ENCODE measurements at places on chromosomes 16 and 17.
A peak's percentile ranks its signal among the peaks of the same experiment; 100 is the strongest.

GRCh38 chr17:40290629-40291280 is 3.1 kb downstream of the CDC6 start:
- DNase-seq, result no peak

GRCh38 chr17:2213291-2213960 is 90.2 kb downstream of the SMG6 start:
- DNase-seq, result no peak

DNA sequence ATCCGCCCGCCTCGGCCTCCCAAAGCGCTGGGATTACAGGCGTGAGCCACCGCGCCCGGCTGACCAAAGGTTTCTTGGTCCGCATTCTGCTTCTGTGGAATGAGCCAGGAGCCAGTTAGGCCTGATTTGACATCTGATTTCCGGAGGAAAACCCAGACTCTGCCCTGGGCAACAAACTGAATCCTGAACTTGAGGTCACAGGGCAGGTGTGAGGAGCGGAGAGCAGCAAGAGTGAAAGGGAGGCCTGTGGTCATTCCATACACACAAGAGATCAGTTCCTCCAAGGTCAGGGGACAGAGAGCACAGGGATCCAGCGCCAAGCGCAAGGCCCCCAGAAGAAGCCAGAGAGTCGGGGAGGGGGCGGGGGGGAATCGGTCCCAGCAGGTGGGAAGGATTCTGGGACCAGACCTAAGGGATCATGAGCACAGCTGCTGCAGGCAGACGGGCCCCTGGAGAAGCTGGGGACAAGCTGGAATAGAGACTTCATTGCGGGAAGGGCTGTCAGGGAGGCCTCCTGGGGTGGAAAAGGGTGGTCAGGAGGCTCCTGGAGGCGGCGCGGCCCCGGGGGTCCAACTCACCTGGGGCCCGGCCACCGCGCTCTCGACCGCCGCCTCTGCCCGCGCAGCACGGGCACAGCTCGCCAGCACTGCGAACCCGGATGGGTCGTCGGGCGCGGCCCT is 436 bp downstream of the SHPK start:
- no peak for DNase-seq

- DNase-seq, result no peak
Observed at GRCh38 chr17:37218849-37219248, 156.9 kb upstream of the C17orf78 start.

- no peak for DNase-seq
Observed at GRCh38 chr17:79806446-79806760, 9.5 kb upstream of the CBX8 start.

- DNase-seq, result no peak
Observed at GRCh38 chr17:77083531-77083930, 57.2 kb upstream of the SEC14L1 start.

GRCh38 chr16:50521246-50521900 is 26.8 kb upstream of the NKD1 start:
- DNase-seq, result no peak

DNA sequence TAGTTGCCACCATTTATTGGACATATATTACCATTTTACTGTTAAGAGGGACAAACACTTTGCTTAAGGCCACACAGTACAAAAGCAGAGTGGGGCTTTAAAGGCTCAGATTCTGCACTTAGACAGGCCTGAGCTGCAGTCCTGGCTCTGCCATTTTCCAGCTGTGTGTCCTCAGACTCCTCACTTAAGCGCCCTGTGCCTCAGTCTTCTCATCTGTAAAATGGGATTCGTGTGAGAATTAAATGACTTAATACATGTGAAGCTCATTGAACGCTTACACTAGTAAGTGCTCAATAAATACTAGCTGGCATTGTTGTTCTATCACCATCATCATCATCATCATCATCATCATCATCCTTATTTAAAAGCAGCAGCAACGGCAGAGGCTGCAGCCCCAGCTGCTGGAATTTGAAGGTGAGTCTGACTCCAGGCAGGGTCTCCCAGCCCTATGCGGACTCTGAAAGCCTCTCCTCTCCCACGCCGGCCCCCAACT is 445 bp upstream of the CACNG5 start:
- DNase-seq, result no peak

DNA sequence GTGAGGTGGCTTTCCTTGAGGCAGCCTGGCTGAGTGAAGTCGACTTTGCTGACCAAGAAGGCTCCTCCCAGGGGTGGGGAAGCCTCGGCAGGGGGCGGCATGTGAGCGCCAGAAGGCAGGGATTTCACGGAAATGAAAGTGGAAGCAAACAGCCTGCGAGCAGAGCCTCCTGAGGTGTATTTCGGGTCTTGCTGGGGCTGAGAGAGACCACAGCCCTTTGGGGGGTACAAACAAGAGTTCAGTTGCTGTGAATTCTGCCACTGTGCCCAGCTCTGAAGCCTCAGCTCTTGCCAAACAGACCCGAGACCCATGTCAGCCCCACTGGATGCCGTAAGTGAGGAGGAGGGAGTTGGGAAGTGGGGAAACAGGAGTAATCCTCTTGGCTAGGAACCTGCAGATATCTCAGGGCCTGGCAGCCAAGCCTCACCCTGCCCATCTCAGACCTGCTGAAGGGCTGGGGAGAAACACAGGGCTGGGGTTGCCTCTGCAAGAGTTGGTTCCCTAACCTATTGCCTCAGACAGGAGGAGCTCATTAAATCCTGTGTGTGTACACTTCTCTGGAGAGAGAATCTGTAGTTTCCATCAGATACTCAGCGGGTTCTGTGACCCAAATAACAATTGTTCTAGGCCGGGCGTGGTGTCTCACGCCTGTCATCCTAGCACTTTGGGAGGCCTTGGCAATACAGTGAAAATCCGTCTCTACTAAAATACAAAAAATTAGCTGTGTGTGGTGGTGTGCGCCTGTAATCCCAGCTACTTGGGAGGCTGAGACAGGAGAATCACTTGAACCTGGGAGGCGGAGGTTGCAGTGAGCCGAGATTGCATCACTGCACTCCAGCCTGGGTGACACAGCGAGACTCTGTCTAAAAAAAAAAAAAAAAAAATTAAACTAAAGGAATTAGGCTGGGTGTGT is at the start of gene IFI35:
TSS of gene IFI35 (plus strand) at position 146 of the 913 bp plus-strand sequence. CDS start at position 310, 164 bp downstream.
- peak; percentile 90 for DNase-seq

GRCh38 chr17:76744747-76745146 is 6.8 kb downstream of the MFSD11 start:
- DNase-seq, result no peak

All from ureter (tissue), 1 donor.